ENCODE measurements at places on chromosomes 7 and 10.

GRCh38 chr7:43905209-43905946 is 1.0 kb downstream of the URGCP start:
- no peak for DNase-seq

GRCh38 chr7:111012149-111012548 is 78.8 kb upstream of the LRRN3 start:
- no peak for DNase-seq

GRCh38 chr7:38973760-38974159 is 3.9 kb upstream of the POU6F2 start:
- no peak for DNase-seq

- no peak for DNase-seq
Observed at GRCh38 chr10:58341947-58342346, 7.1 kb downstream of the UBE2D1 start.

DNA sequence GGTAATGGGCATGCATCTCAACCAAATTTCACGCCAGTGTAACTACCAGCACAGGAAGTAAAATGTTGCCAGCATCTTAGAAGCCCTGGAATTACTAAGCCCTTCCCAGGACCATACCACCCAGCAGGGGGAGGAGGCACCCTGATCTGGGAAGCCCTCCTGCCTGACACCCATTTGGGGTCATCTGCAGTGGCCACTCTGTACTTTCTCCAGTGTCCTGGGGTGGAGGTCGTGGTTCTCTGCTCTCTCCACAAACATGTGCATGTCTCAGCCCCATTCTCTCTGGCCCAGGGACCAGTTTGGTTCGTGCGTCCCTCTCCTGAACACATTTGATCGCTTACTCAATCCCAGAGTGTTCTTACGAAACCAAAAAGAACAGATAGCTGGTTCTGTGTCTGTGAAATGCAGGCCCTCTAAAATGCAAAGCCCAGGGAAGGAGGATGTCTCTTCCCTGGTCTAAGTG is 9.4 kb upstream of the LRRC27 start:
- no peak for DNase-seq

DNA sequence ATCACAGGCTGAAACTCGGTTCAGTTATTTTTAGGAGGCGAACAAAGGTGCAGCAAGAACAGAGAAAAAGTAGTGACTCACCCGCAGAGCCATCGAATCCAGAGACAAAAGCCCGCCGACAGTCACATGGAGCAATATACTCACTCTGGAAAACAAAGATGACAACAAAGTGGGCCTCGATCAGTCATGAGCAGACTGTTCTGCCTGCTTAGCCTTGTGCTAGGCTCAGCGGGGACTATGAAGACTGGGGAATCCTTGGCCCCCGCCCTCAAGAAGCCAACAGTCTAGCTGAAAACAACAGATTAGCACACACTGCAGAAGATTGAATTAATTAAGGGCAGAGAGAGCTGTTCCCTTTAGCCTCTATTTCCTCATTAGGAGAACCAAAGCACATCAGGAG is 30.4 kb downstream of the XPNPEP1 start:
- no peak for DNase-seq

- no peak for DNase-seq
Observed at GRCh38 chr10:15775513-15775912, 55.8 kb upstream of the ITGA8 start.

DNA sequence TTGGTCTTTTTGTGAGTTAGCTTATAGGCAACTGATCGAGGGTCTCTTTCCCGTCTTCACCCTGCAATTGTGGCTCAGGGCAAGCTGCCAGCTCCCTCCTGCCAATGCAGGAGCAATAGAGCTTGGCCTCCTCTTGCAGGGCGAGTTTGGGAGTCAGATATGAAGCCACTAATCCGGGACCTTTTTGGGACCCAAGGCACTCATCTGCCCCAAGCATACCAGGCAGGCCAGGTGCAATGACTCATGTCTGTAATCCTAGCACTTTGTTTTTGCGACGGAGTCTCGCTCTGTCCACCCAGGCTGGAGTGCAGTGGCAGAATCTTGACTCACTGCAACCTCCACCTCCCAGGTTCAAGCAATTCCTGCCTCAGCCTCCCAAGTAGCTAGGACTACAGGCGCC is 21.1 kb downstream of the LIMK1 start:
- DNase-seq: no peak

DNA sequence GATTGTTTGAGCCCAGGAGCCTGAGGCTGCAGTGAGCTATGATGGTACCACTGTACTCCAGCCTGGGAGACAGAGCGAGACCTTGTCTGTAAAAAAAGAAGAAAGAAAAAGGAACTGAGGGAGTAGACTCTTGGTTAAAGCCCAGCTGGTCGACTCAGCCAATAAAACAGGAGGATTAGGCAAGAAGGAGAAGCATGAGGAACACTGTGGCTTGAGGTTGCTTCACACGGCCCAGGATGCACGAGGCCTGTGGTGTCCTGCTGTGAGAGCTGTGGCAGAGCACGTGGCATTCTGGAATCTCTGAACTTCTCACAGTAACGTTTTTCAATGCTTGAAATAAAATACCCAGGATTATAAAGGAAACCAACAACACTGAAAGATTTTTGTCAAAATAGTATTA is 93.3 kb downstream of the CUL2 start:
- peak; percentile 42 for DNase-seq

DNA sequence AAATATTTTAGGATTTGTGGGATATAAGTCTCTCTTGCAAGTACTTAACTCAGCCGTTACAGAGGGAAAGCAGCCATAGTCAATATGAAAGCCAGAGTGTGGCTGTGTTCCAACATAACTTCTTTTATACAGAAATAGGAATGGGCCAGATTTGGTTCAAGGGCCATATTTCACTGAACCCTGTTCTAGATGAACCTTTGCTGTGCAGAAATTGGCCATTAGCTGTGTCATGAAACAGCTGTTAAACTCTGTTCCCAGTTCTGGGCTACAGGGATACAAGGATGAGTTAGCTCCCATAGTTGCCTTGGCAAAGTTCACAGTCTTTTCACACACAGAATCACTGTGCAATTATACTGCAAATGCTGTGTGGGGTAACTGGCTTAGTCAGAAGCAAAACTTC is 213.9 kb upstream of the LRRN3 start:
- no peak for DNase-seq

DNA sequence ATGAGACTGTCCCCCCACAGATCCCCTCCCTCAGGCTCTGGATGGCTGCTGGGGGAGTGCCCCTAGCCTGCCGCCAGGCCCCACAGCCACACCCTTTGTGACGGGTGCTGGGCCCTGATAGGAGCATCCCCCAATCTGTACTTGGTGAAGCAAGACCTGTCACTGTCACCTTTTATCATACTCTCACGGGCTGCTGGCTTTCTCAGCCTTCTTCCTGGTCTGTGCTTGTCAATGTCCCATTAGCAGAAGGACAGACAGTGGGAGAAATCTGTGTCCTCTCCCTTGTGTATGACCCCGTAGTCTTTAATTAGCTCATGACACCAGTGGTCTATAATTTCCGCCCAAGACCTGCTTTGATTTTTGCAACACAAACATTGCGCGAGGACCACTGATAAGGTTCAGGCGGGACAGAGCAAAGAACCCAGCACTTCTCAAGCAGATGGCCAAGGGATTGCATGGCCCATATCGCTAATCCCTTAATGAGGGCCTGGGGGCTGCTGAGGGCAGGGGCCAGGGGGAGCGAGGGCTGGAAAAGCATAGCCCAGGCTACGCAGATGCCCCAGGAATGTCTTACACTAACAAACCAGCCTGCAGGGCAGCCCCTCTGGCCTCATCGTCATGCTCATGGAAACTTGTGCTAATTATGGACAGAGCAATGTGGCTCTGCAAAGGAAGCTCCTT is 127.8 kb downstream of the PTPN20 start:
- DNase-seq: peak; percentile 39

DNA sequence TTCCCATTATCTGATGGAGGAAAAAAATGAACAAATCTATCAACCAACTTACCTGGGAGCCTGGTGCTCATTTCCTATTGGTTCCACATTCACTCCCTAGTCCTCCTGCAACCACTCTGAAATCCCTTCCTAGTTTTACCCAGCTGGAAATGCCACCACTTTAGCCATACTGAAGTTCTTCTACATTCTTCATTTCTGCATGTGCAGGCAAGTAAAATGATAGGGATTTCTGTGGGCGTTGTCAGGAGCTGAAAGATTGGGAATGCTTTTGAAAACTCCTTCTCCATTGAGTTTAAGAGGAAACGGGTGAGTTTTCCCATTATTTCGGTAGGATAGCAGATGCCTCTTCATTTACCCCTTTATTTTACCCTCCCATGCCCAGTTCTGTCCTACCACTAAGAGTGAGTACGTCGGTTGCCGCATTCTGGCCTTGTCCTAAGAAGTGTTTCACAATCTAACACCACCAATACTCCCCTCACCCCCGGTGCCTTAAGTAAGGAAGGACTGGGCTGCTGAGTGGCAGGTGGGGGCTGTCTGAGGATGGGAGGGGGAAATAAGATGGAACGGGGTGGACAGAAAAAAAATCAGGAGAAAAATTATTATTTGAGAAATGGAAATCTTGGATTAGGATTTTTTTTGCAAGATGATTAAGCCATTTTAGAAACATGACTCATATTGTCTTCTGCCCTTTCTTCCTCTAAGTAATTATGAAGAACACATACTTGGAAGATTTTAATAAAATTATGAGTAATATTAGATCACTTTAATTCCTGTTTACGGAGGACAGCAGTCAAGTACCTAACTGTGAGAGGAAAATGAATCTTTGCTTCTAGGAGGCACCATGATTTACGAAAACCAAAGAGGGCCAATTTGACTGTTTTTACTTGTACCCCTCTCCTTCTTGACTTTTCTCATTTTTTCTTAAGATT is 13.2 kb upstream of the TAS2R60 start:
- no peak for DNase-seq

DNA sequence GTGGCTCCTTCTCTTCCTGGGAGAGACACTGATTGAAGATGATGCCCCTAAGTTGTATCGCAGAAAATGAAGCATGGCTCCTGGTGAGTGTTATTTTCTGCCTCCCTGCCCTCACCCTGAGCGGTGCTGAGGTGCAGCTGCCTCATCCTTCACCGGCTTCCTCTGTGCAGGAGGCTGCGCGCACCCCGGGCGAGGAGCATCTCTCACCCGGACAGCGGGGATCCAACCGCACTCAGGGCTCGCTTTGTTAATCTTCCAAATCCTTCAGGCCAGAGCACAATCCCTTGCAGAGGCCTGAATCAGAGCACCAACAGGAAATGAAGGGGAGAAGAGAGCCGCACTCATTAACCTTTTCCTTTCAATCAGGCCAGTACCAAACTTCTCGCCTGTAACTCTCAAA is 910.3 kb downstream of the CCSER2 start:
- no peak for DNase-seq

DNA sequence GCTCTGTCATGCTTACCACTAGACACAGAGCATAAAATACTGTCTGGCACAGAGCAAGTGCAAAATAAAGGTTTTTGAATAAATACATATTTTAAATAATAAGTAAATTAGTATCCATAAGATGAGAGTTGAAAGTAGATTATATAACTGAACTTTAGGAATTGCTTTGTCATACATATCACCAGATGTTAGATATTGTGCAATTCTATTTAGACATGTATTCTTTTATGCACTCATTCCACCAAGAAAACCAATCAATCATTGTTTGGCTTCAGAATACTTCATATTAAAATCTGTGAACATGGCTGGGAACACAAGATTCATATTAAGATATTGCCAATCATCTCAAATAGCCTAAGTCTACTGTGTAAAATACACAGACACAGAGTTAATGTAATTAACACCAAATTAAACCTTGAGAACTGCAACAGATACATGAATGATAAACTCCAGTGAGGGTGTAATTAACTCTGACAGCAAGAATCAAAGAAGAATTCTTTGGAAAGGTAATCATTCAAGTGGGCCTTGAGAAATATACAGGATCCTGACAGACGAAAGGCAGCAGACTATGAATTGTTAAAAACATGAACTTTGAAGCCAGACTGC is 201.0 kb upstream of the PTN start:
- DNase-seq: no peak

DNA sequence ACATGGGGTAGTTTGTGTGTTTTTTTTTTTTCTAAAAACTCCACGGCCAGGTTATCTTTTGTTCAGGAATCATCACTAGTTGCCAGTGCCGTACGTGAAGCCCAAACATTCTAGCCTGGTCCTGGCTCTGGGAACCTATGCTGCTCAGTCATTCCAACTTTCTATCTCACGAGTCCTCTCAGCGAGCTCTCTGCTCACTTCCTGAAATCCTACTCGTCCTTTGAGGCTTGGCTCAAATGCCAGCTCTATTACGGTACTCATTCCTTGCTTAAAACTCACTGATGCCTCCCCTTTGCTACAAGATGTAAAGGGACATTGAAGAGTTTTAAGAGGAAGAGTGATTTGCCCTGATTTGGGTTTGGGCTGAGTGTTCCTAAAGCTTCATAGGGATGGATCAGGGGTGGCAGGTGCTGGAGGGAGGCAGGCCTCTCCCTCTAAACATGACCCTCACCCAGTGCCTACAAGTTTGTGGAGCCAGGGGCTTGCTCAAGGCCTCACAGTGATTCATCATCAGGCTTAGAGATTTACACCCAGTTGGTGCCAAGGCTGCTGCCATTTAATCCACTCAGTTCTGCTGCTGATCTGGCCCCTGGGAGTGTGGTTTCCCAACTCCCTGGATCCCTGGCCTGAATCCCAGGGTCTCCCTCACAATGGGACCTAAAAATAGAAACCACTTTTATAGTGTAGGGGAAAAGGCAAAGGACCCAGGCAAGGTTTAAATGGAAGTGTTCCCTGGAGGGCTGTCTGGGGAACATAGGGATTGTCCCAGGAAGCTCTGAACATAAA is 46.1 kb upstream of the R3HCC1L start:
- DNase-seq: no peak

GRCh38 chr10:97325754-97326153 is 6.7 kb downstream of the FRAT1 start:
- DNase-seq: no peak

DNA sequence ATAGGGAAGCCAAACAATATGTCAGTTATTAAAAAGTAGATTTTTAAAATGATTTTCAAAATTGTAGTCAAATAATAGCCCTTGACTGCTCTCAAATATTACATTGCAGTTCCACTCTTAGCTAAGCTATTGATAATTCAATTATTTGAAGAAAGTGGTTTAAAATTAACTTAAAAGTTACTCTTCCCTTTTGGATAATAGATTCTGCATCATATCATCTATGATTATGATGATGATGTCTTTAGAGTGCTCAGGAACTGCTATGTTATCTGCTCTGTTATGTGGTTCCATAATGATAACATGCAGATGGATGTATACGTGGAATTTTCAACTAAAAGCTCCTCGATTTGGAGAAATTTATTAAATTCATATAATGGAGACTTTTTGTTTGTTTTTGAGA is 110.0 kb downstream of the ADAM22 start:
- no peak for DNase-seq

DNA sequence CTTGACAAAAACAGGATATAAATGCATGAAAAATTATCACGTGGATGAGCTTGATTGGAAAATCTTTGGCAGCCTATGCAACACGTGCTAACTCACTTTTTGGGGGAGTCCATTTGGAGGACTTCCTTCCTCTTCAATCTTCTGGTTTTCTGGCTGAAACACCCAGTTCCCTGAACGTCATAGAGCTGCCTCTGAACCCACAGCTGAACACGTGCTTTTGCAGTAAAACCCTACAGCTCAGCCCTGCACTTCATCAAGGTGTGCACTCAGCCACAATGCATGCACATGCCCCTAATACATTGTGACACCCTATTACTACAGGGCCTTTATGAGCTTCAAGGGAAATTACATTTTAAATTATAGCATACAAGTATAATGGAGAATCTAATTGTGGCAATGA is 808.7 kb upstream of the AUTS2 start:
- DNase-seq: no peak

GRCh38 chr10:103181244-103181643 is 11.8 kb downstream of the NT5C2 start:
- no peak for DNase-seq

- DNase-seq: no peak
Observed at GRCh38 chr7:139915268-139915863, 86.3 kb downstream of the TBXAS1 start.

All from tibial artery (tissue), 4 donors.